ENCODE measurements at places on chromosomes 7 and 10. TPM values are rescaled to one million over a fixed set of nuclear protein-coding genes. Genes with fewer than 3 reads are reported as not detected.

GRCh38 chr10:17883621-17884020 lies 68.1 kb upstream of the SLC39A12 start:
- DNase-seq, result no peak

DNA sequence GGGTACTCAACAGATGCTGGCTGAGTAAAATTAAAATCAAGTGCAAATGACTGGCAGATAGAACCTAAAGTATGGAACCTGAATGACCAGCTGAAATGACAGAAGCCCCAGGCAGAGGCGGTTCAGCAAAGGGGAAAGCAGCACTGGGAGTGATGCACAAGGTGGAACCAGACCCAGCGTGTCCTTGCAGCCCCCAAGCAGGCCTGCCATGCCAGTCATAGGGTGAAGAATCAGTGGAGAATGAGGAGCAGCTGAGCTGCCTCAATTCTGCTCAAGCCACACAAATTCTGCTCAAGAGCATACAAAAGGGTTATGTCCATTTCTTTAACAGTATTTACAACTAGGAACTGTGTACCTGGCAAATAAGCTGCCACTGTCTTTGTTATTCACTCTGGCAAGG lies 8.7 kb downstream of the ACTR1A start:
- DNase-seq, result no peak

GRCh38 chr7:409339-410281 lies 110.0 kb downstream of the PDGFA start:
- no peak for DNase-seq

DNA sequence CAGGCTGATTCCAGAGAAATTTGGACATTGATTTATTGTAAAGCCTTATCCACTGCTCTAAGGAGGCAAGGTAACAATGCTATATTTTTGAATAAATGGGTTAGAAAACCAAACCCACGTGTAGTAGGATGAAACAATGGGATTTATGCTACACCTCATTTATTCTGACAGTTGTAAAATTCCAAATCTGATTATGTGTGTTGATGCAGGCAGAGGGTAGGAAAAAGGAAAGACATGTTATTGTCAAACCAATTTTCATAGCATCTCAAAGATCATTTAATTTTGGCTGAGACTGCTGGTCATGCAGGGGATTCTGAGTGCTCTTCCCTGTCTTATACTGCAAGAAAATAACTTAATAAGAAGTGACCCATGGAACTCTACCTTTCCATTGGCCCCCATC lies 1219.9 kb upstream of the SORCS1 start:
- DNase-seq, result no peak

DNA sequence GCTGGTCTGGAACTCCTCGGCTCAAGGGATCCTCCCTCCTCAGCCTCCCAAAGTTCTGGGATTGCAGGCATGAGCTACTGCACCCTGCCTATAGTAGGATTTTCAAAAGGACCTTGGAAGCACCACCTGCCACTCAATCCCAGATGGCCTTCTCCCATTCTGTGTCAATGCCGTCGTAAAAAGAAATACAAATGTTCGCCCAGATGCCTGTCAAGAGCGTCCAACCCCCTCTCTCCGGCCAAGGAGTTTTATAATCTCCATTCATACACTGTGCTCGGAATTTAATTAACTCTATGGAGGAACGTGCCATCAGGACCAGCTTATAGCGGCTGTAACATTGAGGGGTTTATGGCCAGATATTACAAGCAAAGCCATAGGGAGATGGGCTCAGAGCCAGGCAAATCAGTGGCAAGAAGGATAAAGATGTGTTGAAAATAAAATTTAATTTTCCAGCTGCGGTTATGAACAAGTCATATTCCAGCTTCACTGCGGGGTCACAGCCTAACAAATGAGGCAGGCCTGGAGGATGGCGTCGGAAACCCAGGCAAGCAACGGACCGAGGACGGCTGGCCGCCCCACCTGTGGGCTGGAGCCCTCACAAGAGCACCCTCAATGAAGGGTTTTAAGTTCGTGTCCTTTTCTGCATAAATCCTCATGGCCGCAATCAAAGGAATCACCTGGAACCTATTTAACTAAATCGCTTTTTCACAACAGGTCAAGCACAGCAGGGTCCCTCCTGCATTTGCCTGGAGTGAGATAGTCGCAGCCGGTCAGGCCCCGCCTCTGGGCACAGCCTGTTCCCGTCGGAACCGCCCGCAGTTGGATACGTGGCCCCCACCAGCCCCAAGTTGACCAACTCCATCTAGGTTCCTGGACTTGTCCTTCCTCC lies 374.5 kb upstream of the FOXK1 start:
- DNase-seq, result no peak

- DNase-seq, result no peak
Observed at GRCh38 chr7:130208516-130208915, 856 bp downstream of the SSMEM1 start.

- DNase-seq, result no peak
Observed at GRCh38 chr7:25565002-25565401, 336.7 kb upstream of the NPVF start.

The CRTAC1 gene
- total RNA-seq, result 7.5 TPM

The ZNF107 gene
- total RNA-seq, result 5.6 TPM

The SLC25A28 gene
- 89.3 TPM for total RNA-seq

The FERD3L gene
- not detected for total RNA-seq
